ENCODE measurements at places on chromosomes 5 and 9. TPM values are rescaled to one million over a fixed set of nuclear protein-coding genes. Genes with fewer than 3 reads are reported as not detected.

OR1J2 gene
- total RNA-seq, result 0.17 TPM

CDO1 gene
- total RNA-seq, result 1.4 TPM

ROR2 gene
- 0.03 TPM for total RNA-seq

CCDC183 gene
- total RNA-seq, result not detected

PTGES gene
- 0.10 TPM for total RNA-seq

DBH gene
- total RNA-seq, result not detected

CCL28 gene
- total RNA-seq, result 0.11 TPM

MLLT3 gene
- 20.0 TPM for total RNA-seq

GFI1B gene
- total RNA-seq, result not detected

EGFLAM gene
- 0.13 TPM for total RNA-seq

CDX1 gene
- not detected for total RNA-seq

HAPLN1 gene
- total RNA-seq, result not detected

FCN2 gene
- total RNA-seq, result not detected

CENPK gene
- 35.3 TPM for total RNA-seq

ZNF622 gene
- total RNA-seq, result 106 TPM

ADRA1B gene
- total RNA-seq, result 1.1 TPM

FBN2 gene
- total RNA-seq, result 12.8 TPM

SHOC1 gene
- total RNA-seq, result not detected

FAM221B gene
- total RNA-seq, result not detected

ARL15 gene
- total RNA-seq, result 7.2 TPM

SCGB3A2 gene
- not detected for total RNA-seq

NDST1 gene
- 58.6 TPM for total RNA-seq

Data from HT1080 (cell line).